ENCODE measurements at places on chromosomes 1 and 21.

- DNase-seq: no peak
These were observed 54.2 kb downstream of the PBX1 start for GRCh38 chr1:164613176-164613575.

- DNase-seq: no peak
These were observed 455.6 kb upstream of the ZP4 start for GRCh38 chr1:238346340-238346739.

- peak; percentile 62 for DNase-seq
These were observed 159.8 kb downstream of the RUNX1 start for GRCh38 chr21:34889320-34889675.

- no peak for DNase-seq
These were observed 213.8 kb upstream of the TMEM51 start for GRCh38 chr1:14939527-14940284.

- peak; percentile 47 for DNase-seq
These were observed 66.3 kb upstream of the DIRAS3 start for GRCh38 chr1:68116643-68117235.

DNA sequence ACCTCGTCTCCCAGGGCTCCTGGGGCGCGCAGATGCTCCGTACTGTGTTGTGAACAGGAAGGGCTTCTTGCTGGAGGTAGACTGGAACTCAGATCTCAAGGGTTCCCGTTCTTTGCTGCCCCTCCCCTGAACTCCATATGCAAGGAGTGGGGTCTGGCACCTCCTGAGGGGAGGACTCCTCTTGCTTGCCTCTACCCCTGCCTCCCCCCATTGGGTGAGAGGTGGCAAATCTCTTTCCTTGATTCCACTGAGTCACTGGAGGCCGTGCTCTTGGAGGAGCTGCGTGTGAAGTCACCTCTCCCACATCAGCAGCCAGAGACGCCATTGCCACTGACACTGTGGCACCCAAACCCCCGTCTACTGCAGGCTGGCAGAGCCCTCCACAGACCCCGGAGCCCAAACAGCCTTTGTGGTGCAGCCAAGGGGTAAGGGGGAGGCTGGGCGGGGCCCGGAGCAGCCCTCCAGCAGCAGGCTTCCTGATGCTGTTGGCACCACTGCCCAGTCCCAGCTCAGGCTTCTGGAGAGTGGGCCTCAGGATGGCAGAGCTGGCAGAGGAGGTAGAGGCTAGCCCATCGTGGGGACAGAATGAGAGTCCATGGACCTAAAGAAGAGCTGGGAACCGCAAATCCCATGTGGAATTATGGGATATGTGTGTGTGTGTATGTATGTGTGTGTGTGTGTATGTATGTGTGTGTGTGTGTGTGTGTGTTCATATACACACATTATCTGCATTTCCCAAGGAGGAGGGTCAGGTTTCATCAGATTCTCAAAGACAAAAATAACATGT is 104.9 kb upstream of the RUNX3 start:
- no peak for DNase-seq

GRCh38 chr1:170698301-170699275 is 34.7 kb downstream of the PRRX1 start:
- no peak for DNase-seq

- DNase-seq: no peak
These were observed 89.1 kb upstream of the LYST start for GRCh38 chr1:235955777-235956176.

- peak; percentile 65 for DNase-seq
These were observed 9.2 kb upstream of the EVA1C start for GRCh38 chr21:32403201-32403777.

- DNase-seq: no peak
These were observed 21.2 kb downstream of the PADI6 start for GRCh38 chr1:17393230-17393629.

DNA sequence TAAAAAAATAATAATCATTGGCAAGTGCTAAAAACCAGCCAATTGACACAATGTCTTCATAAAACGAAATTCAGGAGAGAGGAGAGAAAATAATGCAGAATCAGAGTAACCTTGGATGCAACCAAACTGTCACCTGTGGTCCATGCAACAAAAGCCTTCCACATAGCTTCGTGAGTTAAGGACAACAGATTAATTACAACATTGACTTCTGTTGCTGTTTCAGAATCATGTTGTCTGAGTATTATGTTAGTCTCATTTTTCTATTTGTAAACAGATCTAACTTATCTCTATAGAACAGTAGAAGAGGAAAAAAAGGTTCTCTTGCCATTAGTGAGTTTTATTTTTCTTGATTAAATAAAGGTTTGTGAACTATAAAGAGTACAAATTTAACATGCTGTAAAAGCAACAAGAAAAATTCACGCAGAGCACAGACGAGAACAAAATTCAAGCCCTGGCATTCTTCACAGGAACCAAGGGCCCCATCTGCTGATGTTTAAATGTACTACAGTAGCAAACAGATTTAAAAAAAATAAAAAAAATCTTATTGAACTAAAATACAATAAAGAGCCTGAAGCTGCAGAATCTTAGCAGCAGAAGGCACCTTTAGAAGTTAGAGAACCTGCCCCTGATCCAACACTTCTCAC is 381.1 kb upstream of the PKN2 start:
- no peak for DNase-seq

DNA sequence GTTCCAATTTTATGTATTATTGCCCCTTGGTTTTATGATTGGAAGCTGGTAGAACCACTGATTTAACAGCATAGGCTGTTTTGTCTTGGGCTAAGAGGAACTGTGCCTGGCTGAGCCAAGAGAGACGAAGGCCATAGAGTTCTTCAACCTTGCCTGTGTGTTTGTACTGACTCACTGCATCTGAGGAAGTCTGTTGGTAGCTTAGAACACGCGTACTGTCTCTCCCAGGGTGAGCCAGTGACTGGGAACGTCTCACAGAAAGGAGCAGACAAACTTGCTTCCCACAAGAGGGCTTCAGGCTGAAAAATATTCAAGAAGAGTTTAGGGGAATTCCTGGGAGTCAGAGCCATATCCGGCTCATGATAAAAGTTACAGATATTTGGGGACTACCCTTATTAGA is 14.9 kb downstream of the TMEM51 start:
- DNase-seq: no peak

- peak; percentile 47 for DNase-seq
These were observed 40.9 kb downstream of the STX6 start for GRCh38 chr1:180981596-180982387.

DNA sequence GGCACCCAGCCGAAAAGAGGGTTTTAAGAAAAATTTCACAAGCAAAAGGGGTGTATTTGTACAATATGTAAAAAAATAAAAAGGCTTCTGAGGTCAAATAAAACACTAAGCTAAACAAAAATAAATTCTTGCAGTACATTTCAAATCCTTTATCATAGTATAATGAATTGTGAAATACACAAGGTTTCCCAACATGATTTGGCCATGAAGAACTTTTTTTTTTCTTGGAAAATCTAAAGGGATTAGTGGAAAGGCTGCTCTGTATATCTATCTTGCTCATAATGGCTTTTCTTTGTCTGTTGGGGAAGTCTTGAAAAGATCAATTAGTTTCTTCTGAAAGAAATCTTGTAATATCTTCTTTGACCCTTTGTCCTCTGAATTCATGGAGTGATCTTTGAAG is 593.4 kb downstream of the PLPP3 start:
- DNase-seq: no peak

- DNase-seq: no peak
These were observed 70.8 kb upstream of the LBR start for GRCh38 chr1:225498549-225499136.

GRCh38 chr21:19181604-19182140 is 778.1 kb upstream of the TMPRSS15 start:
- DNase-seq: no peak

DNA sequence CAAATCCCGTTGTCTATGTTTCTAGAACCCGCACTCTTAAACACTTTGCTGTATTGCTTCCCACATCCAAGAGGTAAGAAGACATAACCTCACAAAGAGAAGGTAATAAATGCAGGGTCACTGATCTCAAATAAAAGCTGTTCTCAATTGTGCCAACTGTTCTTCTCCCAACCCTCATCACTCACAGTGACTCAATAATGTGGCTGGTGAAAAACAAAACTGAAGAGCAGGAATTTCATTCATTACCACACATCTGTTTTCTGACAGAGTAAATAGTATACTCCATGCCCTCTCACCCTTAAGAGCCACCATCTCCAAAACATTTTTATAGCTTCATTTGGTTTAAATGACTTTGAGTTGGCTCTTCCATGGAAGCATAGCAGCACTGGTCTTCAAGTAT is 6.2 kb upstream of the ERICH3 start:
- no peak for DNase-seq

- DNase-seq: no peak
These were observed 2.0 kb downstream of the EDEM3 start for GRCh38 chr1:184752656-184753055.

DNA sequence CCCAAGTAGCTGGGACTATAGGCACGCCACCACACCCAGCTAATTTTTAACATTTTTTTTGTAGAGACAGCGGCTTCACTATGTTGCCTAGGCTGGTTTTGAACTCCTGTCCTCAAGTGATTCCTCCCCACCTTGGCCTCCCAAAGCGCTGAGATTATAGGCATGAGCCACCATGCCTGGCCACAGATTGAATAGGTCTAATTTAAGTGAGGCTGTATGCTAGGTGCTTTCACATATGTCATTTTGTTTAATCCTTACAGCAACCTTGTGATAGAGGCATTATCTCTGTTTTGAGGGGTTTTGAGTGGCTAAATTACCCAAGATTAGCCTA is 7.2 kb downstream of the INTS3 start:
- no peak for DNase-seq

- DNase-seq: no peak
These were observed 101.2 kb downstream of the FNBP1L start for GRCh38 chr1:93549131-93549530.

DNA sequence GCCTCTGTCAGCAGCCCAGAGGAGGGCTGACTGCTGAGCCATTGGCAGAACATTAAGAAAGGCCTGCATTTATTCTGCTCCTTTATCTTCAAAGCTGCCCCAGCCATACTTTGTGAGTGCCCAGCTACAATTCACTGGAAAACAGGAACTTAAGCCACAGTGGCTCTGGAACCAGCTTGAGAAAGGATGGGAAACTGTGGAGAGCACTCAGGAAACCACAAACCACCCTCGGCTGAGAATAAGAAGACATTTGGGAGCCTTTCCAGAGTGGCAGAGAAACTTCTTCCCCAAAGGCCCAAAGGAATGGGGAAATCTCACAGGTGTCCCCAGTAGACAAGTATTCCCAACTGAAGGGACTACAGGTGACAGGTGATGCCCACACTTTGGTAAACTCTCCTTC is 1.8 kb downstream of the LAMB3 start:
- no peak for DNase-seq

GRCh38 chr1:207808911-207809555 is 57.2 kb downstream of the CD46 start:
- DNase-seq: no peak

GRCh38 chr21:37365517-37366481 is 774 bp upstream of the DYRK1A start:
- DNase-seq: peak; percentile 73

- no peak for DNase-seq
These were observed 108.6 kb downstream of the SIM2 start for GRCh38 chr21:36807422-36807928.

GRCh38 chr1:213969958-213970555 is 17.7 kb upstream of the PROX1 start:
- DNase-seq: no peak

DNA sequence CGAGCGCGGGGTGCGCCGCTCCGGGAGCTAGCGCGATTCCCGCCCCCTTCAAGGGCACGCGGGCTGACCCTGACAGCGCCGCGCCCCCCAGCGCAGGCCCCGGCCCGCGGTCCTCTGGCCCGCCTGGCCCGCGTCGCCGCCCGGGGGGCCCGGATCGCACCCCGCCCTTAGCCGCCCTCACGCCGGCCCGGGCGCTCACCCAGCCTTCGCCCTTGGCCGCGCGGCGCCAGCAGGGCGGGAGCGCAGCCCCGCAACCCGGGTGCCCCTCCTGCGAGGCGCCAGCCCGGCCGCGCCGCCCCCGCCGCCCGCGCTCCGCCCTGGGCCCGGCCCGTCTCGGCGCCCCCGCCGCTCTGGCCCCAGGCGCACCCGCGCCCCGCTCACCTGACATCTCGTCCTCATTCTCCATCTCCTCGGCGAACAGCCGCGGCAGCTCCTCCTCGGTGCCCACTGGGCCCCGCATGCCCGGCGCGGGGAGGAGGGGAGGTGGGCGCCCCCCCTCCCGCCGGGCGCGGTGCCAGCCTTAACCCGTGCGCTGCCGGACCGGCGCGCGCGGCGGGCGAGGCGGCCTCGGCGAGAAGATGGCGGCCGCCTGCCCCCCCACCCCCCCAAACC is 451 bp downstream of the CHD5 start:
- DNase-seq: no peak

DNA sequence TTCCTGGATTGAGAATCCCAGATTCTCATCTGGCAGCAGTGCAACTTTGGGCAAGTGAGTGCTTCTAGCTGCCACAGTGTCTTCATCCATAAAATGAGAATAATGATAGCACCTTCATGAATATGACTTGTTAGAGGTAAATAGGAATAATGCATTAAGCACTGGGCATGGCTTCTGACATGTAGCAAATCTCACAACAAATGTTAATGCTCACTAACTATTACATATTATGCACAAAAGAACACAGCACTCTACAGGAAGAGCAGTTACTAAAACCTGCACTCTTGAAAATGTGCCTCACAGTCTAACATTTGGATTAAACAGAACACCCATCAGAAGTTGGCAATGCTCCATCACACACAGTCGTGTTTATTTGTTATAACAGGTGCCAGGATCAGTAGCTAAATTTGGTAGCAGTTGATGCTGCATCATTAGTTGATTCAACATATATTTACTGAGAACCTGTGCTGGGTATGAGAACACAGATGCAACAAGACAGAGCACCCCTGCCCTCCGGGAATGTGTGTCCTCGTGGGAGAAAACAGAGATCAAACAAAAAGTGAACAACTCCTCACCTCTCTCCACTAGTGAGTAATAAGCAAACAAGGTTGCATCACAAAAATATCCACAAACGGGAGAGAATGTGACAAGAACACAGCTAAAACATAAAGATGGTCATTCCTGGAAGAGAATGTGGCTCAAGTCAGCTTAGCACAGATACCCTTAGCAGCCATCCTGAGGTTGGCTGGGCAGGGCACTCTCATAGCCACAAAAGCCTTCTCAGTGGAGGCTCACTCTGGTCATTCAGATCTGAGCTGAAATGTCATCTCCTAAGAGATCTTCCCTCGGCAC is 26.2 kb upstream of the LBR start:
- no peak for DNase-seq

GRCh38 chr1:107793896-107794453 is 171.0 kb downstream of the VAV3 start:
- no peak for DNase-seq

DNA sequence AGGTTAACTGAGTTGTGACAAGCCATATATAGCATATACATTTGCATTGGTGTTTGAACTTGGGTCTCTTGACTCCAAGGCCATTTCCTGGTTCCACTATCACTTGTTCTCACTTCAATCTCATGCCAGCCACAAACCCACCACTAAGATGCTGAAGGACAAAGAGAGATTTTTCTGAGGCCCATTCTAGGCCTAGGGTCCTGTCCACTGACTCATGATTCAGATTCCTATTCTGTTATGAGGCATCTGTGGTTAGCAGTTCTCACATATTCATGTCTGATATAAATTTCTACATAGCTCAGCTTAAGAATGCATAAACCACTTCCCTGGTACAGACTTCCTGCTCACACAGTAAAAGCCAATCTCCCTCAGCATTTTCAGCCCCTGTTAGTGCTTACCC is 326.1 kb upstream of the BEND5 start:
- no peak for DNase-seq

All from CD4-positive, alpha-beta T cell treated with Interleukin-6 for 4 hours (primary cell).